ENCODE measurements at places on chromosomes 3 and 15.

GRCh38 chr3:188360364-188360881 lies 206.5 kb downstream of the LPP start:
- DNase-seq = no peak

DNA sequence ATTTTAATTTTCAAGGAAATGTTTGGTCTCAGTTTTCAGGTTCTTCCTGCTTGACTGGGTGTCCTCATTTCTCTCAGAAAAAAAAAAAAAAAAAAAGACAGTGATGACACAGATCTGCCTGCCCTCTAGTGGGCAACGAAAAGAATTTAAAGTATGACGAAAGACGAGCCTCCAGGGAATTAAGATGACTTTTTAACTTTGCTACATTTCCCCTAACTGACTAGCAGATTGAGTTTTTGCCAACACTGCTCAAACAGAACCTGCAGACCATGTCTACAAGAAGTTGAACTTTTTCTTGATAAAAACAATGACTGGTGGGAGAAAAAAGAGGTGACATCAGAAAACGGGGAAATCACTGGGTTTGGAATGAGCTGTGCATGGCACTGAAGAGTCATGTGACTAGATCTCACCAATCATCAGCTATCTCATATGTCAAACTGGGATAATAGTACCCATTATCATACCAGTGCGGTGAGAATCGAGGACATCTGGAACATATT lies 40.8 kb downstream of the EOMES start:
- peak; percentile 21 for DNase-seq

DNA sequence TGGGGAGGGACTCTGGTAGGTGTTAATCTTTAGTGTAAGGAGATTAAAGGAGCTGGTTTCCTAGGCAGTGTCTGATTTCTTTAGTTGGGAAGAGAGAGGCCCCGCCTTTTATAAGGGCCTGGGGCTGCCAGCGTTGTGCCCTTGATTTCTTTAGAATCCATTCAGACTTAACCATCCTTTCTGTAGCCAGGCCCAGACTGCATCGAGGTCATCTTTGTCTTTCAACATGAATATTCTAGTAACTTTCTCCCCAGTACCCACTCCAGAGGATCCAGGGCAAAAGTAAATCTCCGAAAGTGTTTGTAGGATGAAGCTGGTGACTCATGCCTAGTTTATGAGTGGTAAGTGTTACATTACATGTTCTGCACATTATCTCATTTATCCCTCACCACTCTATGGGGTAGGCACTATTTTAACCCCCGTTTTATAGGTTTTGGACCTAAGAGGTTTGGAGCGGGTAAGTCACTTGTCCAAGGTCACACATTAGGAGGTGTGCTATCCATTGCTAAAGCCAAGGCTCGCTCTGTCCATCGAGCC lies 11.8 kb upstream of the USP3 start:
- DNase-seq = no peak

DNA sequence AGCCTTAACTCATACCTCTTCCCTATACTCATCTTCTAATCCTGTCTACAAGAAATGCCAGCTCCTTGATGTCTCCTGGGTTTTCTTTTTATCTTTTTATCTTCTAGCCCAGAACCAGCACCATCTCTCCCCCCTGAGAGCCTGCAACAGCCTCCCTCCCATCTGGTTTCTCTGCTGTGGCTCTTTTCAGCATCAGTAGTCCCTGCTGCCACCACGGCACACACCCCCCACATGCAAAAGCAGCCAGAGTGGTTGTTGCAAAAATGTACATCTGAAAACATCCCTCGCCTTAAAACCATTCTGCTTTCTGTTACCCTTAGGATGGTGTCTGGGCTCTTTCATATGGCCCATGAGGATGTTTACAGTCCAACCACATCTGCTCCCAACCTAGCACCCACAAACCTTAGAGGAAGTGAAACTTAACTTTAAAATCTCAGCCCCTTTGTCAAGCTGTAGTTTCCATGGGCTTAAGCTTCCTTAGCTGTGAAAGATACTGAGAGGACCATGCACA lies 775 bp downstream of the TTC21A start:
- DNase-seq = no peak

- DNase-seq = no peak
Measured at GRCh38 chr3:17749281-17749680, 6.8 kb upstream of the TBC1D5 start.

- no peak for DNase-seq
Measured at GRCh38 chr3:17021614-17022013, 136.9 kb downstream of the PLCL2 start.

GRCh38 chr3:171334465-171334811 lies 125.8 kb downstream of the TNIK start:
- peak; percentile 76 for DNase-seq

DNA sequence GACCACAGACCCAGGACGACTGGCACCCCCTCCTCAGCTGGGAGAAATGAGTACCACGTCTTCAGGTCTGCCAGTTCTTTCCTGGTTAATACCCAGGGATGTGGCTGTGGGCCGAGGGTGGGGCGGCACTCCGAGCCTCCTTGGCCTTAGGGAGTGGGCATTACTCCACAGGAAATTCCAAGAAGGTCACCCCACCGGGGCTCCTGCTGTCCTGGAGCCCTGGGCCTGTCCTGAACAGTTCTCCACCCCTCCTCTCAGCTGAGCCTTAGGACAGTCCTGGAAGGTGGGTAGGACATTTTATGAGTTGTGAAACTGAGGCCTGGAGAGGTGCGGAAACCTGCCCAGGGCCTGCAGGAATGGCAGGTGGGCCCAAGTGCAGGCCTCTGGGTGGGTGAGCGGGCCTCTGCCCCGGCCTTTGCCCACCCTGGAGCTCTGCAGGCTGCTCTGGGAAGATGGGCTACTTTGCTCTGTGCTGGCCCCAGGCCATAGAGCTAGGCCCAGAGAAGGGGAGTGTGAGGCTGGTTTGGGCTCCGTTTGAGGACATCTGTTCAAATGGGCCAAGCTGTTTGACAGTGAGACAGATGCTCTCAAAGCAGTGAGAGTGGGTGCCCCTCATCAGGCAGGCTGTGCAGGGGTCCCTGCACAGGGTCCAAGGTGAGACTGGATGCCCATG lies 103.1 kb downstream of the TMEM266 start:
- DNase-seq = no peak

DNA sequence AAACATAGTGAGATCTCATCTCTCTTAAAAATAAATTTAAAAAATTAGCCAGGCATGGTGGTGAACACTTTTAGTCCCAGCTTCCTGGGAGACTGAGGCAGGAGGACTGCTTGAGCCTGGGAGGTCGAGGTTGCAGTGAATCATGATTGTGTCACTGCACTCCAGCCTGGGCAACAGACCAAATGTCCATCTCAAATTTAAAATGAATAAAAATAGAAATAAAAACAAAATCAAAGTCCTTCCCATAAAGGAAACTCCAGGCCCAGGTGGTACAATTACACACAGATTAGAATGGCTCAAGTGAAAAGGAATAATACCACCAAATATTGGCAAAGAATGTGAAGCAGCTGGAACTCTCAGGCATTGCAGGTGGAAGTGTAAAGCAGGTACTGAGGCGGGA lies 19.3 kb upstream of the ATP10A start:
- no peak for DNase-seq

DNA sequence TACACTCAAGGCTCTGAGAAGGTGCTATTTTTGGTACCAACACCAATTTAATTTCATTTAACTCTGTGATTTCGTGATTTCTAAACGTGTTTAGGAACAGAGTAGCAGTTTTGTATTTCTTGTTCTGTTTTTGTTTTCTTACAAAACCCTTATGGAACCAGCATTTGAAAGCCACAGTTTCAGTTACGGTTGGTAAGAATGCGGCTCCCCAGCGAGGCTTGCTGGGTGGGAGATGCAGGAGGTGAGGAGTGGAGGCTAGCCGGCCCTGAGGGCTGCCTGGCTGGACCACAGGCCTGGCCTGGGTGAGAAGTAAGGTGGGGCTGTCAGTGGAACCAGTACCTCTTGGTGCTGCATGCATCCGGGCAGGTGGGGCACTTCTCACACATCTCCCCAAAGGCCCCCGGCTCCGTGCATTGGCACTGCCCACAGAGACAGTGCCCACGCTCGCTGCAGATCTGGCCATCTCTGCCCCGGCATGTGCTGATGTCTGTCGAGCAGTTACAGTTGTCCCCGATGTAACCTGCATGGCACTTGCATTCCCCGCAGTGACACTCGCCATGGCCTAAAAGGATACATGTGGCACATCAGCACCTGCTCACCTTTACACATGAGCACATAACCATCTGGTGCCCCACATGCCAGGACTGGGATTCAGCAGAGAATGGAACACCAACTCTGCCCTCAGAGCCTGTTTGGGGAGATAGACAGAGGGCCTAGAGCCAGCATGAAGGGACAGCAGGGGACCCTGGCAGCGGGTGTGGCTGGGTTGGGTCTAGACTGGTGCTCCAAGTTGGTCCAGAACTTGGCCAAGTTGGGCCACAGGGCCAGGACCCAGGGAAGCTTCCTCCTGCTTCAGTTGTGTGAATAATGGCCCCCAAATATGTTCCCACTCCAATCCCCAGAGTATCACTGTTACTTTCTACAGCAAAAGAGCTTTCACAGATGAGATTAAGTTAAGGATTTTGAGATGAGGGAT lies 43.4 kb downstream of the UMPS start:
- peak; percentile 74 for DNase-seq

GRCh38 chr3:8610951-8611350 lies 33.6 kb downstream of the SSUH2 start:
- DNase-seq = no peak

- peak; percentile 69 for DNase-seq
Measured at GRCh38 chr15:72136170-72137051, 18.2 kb downstream of the SENP8 start.

DNA sequence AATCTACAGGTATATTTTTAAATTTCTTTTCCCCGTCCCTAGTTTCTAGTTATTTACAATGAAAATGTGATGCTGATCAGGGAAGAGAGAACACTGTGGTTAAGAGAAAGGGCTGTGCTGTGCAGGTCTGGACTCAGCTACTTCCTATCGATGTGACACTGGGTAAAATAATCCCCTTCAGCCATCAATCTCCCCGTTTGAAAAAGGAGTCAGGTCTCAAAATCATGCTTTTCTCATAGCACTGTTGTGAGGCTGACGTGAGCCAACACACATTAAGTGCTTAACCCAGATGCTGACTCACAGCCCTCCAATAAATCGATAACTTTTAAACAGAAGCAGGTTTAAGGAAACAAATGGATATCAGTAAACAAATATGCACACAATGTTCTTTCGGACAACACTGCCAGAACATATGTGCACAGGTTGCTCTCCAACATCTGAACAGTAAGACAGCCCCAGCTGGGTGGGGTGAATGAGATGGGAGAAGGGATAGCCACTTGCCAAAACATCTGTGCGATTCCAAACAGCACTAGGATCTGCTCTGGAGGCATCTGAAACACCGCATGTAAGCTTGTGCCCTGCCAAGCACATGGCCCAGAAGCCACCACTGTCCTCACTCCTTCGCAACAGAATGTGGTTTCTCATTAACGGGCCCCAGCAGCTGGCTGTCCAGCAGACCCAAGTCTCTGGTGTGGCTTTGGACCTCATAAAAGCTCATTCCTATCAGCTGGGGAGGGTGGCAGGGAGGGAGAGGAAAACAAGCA lies 143.2 kb upstream of the PRICKLE2 start:
- peak; percentile 12 for DNase-seq

GRCh38 chr3:12993517-12994356 lies 79.5 kb downstream of the IQSEC1 start:
- DNase-seq = no peak

GRCh38 chr3:170220871-170221270 lies 1.4 kb upstream of the PRKCI start:
- DNase-seq = no peak

DNA sequence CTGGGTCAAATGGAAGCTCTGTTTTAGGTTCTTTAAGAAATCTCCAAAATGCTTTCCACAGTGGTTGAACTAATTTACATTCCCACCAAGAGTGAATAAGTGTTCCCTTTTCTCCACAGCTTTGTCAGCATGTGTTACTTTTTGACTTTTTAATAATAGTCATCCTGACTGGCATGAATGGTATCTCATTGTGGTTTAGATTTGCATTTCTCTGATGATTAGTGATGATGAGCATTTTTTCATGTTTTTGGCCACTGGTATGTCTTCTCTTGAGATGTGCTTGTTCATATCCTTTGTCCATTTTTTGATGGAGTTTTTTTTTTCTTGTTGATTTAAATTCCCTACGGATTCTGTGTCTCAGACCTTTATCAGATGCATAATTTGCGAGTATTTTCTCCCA lies 745.0 kb upstream of the BCHE start:
- no peak for DNase-seq

- DNase-seq = no peak
Measured at GRCh38 chr15:31397851-31398661, 71.4 kb downstream of the KLF13 start.

DNA sequence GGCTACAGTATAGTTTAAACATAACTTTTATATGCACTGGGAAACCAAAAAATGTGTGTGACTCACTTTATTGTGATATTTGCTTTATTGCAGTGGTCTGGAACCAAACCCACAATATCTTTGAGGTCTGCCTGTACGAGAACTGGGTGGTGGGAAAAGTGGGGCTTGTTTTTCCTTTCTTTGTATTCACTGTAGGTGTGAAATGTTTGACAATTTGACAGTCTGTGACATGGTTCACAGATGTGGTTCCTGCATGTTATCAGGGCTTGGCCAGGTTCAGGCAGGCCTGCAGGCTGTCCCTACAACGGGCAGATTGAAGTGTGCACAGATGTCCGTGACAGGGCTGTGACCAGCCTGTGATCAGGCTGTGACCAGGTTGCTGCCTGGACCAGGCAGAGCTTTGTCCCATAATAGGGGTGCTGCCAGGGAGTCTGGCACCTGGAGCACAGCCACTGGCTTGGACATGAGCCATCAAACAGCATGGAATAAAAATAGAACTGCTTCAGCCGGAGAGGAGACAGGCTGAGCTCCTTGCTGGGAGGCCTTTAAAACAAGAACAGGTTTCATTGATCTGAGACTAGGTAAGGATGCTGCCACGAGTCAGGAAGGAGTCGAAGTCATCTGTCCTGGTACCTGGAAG lies 61.0 kb downstream of the KLF13 start:
- peak; percentile 67 for DNase-seq

DNA sequence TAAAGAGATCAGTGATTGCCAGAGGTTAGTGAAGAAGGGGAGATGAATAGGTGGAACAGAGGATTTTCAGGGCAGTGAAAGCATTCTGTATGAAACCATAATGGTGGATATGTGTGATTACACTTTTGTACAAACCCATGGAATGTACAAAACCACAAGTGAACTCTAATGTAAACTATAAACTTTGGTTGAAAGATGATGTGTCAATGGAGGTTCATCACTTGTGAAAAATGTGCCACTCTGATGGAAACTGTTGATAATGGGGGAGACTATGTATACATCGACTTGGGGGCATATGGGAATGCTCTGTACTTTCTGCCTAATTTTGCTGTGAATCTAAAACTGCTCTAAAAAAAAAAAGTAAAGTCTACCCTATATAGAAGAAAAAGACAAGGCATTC lies 68.7 kb upstream of the ARHGEF3 start:
- no peak for DNase-seq

DNA sequence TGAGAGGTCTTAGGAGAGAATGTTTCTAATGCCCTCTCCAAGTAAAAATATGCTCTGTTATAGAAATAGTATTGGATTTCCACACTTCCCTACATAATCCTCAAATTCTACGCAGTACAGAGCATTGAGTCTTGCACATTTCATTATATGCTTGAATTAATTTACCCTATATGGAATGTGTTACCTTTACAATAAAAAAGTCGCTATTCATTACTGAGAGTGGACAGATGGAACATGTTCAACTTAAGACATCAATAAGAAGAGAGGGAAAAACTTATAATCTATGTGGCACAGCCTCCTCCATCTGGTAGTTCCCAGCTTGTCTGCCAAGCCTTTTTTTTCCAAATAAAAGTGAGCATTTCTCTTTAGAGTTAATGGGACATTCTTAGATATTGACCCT lies 417.9 kb downstream of the MECOM start:
- DNase-seq = no peak

- no peak for DNase-seq
Measured at GRCh38 chr15:64251121-64251520, 88.3 kb upstream of the PPIB start.

Measured in NCI-H2171 (cell line).